ENCODE measurements at places on chromosomes 1 and 21.

DNA sequence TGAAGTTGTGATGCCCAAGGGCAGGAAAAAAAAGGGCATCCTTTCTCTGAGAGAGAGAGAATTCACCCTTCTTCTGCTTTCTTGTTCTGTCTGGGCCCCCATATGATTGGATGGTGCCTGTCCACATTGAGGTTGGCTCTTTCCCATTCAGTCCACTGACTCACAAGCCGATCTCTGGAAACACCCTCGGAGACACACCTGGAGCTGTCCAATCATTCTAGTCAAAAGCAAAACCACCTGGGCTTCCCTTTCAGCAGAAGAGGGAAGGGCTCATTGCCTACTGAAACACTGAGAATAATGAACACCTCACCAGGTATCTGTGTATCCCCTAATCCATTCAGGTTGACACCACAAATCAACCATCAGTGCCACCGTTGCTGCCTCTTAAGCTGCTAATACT lies 103.7 kb upstream of the GNG12 start:
- no peak for DNase-seq

DNA sequence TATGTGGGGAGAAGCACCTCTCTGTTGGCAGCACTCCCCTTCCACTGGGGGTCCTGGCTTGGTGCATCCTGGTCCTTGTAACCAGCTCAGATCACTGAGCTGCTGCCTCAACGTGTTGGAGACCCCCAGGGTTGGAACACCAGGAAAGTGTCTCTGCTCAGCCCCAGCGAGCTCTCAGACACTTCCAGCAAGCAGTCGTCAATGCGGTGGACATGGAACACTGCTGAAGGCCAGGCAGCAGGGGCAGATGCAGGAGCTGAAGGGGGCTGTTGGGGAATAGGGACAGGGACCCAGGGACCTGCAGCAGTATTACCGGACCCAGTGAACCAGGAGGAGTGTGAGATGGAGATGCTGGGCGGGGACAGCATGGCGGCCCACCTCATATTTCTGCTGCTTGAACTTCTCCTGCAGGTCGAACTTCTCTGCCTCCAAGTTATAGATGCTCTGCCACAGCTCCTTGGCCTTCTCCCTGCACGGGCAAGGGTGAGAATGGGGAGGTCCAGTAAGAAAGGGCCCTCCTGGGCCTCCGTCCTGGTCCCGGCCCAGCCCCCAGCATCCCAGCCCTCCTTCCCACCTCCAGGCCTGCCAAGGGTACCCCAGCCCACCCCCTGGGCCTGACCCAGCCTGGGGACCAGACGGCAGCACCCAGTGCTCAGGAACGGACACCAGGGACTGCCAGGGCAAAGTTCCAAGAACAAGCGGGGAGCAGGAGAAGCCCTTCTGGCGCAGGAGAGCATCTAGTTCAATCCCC lies 16.4 kb downstream of the TNNT2 start:
- no peak for DNase-seq

- DNase-seq: no peak
Measured at GRCh38 chr1:243234978-243235647, 20.0 kb downstream of the CEP170 start.

DNA sequence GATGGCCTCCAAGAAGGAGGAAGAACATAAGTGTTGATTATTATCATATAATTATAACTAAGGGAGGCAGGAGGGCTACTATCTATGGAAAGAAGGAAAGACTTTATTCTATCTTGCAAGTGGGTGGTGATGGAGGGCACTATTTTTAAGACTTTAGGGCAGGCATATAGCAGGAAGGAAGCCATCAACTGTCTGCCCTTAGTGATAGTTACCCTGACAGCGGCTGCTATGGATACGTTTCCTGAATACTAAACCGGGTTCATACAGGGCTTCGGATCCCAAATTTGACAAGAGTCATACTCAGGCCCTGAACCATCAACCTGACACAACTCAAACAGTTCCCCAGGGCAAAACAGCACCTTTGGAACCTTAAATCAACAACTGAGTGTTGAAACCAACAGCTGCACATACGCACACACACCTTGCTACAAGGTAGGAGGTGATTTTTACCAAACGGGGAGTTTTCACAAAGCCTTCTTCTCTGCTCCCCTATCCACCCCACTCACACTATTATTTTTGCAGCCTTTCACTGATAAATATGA lies 397.2 kb downstream of the OMA1 start:
- no peak for DNase-seq

- DNase-seq: no peak
Measured at GRCh38 chr1:55928576-55928975, 650.8 kb downstream of the PLPP3 start.

DNA sequence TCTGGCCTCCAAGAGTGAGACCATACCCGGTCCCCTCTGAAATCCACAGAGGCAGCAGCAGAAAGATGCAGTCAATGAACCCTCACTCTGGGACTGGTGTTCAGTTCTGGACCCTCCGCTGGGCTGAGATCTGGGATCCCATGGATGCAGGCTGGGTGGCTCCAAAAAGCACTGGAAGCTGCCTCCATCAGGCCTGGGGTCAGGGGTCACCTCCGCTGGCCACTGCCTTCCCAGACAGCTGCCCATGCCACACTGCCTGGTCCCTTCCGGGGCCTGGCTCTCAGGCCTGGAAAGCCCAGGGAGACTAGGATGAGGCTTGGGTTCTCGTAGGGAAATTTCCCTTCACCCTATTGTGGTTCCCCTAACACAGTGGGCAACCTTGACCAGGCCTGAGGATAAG lies 21.4 kb upstream of the PADI4 start:
- DNase-seq: no peak

All from stimulated activated naive CD4-positive, alpha-beta T cell treated with Interleukin-2 at 50 U/mL for 16 hours (primary cell).